ENCODE measurements at places on chromosomes 3 and 15.

DNA sequence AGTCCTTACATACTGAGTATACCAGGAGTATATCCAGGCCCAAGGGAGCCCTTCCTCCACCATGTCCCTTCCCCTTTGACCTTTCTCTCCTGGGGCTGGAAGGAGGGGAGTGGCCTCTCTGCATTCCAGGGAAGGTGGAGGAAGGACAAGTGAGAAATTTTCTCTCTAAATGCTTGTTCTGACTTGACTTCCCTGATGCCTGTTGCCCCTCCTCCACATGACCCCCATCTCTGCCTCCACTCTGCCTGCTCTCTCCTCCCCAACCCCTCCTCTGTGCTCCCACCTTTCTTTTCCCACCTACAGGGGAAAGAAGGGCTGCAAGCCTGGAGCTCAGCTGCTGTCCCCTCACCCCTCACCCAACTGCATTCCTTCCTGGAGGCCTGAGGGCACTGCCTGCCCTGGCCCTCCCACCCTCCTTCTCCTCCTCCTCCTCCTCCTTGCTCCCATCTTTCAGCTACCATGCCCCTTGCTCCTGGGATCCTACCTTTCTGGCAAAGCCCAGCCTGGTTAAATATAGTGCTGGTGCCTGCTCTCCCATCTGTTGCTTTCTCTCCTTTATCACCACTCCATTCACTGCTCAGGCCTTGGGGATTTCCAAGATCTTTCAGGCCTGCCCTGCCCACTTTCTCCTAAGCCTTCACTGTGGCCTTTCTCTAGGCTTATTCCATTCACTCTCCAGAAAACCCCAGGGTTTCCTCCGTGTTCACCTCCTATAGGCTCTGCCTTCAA is 8.5 kb upstream of the DAG1 start:
- no peak for DNase-seq

DNA sequence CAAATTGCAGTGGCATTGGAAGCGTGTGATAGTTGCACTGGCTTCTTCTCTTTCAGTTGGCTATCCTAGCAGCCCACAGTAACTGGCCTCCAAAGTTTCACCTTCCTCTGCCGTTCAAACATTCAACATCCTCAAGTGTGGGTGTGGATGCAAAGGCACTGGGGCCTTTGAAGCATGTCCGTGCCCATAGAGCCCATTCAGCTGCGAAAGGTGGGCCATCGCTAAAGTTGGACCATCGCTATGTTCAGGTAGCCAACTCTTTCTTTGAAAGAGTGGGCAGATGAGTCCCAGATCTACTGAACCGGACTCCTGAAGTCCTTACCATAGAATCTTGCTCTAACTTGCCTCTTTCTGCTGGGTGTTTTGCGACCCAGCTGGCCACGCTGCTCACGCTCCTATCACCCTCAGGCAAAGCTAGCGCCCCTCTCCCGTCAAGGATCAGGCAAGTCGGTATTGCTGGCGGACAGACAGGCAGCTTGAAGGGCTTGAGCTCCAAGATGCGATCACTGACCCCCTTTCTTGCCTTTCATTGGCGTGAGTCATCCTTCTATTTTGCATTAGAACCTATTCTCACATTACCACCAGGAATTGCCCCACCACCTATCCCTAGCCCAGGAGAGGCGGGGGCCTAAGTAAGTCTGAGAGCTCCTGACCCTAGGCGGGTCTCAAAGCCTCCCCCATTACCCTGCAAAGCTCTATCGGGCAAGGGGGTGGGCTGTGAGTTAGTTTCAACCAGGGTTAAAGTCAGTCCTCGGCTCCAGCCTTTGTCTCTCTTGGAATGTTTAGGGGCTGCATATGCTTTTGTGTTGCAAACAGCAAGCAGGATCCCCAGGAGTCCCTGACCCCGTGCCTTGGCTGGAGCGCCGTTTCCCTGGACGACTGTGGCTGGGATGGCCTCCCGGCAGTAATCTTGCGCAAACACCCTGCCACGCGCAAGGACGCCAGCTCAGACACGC is 28.7 kb downstream of the ZIC4 start:
- DNase-seq = no peak

DNA sequence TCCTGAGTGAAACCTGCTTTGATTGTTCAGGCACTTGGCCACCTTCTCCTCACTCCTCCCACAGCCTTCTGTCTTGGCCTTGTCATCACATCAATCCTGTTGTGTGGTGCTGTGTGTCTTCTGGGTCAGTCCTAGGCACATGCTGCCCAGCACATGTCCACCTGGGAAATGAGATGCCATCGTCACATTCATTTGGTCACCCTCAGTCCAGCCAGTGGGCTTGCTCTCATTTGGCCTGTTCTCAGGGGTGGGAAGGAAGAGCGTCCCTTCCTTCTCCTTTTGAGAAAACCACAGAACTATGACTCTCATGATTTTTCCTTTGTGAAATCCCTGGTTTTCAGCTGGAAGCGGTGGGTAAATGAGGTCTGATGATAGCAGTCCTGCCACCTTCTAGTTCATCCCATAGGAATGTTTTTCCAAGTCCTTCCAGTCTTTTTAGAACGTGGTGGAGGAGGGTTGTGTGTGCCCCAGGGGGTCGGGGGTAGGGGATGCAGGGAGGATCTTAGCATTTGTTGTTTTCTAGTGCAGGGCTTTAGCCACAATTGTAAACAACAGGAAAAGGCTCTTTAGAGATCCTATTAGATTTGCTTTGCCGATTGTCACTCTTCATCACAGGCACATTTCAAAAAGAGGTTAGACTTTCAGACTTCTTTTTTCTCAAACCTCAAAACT is 8.4 kb upstream of the PLA1A start:
- DNase-seq = no peak

GRCh38 chr3:128408693-128409623 is 57.7 kb downstream of the DNAJB8 start:
- no peak for DNase-seq

GRCh38 chr3:191217301-191217700 is 18.3 kb downstream of the OSTN start:
- no peak for DNase-seq

DNA sequence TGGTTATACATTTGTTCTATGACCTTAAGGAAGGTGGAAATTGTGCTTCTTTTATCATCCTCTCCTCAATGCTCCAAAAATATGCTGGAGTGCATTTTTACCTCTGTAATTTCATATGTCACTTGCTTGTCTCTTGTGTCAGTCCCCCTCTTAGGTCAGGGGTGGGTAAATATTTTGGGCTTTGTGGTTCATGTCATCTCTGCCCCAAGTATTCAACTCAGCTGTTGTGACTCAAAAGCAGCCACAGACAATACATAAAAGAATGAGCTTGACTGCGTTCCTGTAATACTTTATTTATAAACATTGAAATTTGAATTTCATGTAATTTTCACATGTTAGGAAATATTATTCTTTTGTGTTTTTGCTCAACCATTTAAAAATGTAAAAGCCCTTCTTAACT is 60.4 kb upstream of the SLC24A5 start:
- DNase-seq = no peak

- peak; percentile 60 for DNase-seq
Measured at GRCh38 chr3:132641837-132642538, 17.6 kb downstream of the ACAD11 start.

DNA sequence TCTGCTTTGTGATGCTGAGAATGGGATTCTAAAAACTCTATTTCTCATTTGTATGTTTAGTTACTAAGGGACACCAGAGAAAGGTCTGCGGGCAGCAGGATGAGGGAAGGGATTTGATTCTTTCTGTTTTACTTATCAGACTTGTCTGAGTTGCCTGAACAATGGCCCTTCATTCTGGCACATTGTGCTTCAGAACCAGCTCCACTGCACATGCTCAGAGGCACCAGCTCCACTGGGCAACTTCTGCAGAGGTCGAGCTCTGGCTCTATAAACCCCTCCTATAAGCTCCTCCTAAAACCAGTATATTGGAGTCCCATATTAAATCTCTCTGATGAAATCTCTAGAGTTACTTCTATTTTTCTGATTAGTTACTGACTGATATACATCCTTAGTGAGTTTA is 453.2 kb upstream of the CDIN1 start:
- no peak for DNase-seq

- peak; percentile 81 for DNase-seq
Measured at GRCh38 chr3:121482660-121483059, 63.1 kb downstream of the POLQ start.

GRCh38 chr3:67907735-67908134 is 253.3 kb upstream of the SUCLG2 start:
- no peak for DNase-seq

- DNase-seq = no peak
Measured at GRCh38 chr3:59266551-59266950, 216.7 kb upstream of the CFAP20DC start.

DNA sequence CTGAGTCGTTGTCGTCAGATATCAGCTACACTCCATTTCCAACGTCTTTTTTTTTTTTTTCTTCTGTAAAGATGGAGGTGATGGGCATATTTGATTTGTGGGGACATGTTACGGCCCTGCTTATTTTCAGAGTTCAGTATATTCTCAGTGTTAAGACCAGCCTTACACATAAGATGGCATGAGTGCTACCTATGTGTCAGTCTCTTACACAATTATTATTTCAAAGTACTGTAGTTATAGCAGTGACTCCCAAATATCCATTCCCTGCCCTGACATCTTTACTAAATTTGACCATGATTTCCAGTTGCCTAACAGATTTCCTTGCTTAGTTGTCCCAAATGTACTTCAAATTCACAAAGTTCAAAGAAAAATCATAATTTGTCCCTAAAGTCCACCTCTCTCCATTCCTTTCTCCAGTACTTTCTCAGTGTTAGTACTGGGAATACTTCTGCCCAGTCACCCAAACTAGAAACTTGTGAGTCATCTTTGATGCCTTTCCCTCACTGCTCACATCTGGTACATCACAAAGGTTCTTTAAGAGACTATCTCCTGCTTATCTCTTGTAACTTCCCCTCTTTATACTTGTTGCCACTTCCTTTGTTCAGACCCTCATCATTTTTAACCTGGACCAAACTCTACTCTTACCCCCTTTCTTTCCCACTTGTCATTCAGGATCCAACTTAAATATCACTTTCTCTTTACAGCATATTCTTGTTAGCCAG is 67.0 kb downstream of the ZNF609 start:
- peak; percentile 68 for DNase-seq

DNA sequence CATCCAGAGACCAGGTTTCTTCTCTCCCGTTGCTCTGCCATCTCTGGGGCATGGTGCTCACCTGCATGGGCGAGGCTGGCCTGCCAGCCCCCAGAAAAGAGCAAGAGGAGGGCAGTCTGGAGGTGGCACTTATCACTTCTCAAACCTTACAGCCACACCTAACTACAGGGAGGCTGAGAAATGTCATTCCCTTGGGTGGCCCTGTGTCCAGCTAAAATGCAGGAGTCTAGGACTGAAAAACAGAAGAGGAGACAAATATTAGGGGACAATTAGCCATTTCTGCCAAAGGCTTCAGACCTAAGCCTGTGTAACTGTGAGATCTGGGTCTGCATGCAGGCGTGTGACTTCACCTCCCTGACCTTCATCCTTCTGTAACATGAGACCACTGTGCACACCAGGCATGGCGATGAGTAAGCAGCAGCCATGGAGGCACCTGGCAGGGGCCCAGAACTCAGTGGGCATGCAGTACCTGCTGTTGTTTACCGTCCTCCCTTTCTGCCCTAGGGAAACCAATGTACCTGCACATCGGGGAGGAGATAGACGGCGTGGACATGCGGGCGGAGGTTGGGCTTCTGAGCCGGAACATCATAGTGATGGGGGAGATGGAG is 83.4 kb downstream of the MESD start:
- DNase-seq = no peak

- DNase-seq = no peak
Measured at GRCh38 chr3:171532294-171532693, 72.1 kb upstream of the TNIK start.

DNA sequence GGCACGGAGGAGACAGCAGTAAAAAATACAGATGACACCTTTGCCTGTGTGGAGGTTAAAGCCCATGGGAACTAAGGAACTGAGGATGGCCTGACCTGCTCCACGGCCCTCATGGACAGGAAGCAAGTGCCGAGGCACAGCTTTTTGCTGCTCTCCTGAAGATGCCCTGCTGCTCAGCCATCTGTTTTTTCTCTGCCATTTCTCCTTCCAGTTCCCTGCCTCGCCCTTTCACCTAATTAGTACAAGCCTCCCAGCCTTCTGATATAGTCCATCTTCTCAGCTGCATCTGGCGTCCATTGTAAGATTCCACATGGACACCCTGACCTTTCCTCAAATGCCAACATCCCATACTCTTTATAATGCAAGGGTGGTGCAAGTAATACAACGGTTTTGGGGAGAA is 11.8 kb upstream of the CXCR6 start:
- DNase-seq = no peak

- no peak for DNase-seq
Measured at GRCh38 chr3:46668116-46668515, 25.4 kb downstream of the ALS2CL start.

- DNase-seq = no peak
Measured at GRCh38 chr15:28110481-28110881, 11.4 kb upstream of the OCA2 start.

DNA sequence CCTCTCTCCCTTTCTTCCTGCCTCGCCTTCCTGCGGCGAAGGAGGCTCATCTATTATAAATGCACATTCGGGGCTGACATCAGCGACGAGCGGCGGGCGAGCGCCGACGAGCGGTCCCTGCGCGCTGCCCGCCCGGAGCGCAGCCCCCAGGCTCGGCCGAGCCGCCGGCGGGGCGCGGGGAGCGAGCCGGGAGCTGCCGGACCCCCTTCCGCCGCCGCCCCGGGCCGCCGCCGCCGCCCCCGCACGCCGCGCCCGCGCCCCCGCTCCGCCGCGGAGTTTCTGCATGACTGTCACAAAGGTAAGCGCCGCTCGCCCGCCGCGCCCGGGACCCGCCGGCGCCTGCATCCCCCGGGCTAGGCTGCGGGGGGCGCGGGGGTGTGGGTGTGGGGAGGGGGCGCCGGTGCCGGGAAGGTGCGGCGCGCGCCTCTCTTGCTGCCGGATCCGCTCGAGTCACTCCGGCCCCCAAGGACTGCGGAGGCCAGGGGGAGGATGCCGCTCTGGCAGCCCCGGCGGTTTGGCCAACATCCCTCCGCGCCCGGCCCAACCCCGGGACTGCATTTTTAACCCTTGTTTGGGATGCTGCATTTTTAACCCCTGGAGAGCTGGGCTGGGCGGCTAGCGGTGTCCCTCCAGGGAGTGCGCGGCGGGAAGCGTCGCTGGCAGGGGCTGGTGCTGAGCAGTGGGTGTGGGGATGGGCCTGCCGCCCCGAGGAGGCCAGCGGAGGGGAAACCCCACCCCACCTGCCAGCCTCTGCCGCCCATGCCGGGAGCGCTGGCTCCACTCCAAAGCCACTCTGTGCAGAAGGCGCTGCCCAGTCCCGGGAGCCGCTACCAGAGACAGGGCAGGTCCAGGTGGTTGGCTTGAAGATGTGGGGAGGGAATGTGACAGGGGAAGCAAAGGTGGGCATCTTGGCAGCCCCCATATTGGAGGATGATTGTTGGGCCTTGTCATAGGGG is at the start of gene CORO2B:
Gene CORO2B, plus strand, starts transcription at position 14 of the 956 bp plus-strand sequence. Its CDS starts 270 bp downstream, at position 284.
- peak; percentile 34 for DNase-seq

GRCh38 chr3:4551051-4551711 is 58.0 kb downstream of the ITPR1 start:
- DNase-seq = no peak

Measured in HFFc6 (cell line).